ENCODE measurements at places on chromosomes 12 and 14.

DNA sequence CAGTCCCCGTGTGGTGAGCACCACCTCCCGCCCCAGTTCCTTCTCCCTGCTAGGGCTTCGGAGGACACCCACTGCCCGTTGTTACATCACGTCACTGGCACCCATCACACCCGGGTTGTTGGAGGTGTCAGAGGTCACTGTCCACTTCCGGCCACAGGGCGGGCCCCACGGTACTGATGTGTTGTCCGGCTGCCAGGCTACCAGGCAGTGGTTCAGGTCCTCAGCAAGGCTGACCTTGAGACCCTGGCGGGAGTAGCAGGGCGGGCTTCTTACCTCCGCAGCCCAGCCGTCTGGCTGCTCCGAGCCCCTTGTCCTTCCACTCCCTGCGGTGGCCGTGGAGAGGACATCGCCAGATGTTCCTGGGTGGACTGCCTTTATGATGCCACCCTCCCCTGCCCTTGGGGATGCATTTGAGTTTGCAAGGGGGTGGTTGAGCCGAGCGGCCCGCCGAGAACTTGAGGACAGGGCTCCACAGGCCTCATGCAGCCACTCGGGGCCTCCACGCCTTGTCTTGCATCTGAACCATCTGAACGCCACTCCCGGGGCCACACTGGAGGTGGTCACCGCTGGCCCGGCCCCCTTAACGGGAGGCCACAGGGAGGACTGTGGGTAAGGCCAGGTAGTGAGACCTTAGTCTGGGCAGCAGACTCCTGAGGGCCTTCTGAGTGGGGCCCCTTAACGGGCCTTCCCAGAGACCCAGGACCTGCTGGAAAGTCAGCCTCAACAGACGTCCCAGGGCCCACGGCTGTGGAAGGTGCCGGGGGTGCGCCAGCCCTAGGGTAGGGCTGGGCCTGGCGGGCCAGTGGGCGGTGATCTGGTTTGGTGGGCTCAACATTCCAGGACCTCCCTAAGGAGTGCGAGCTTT, 27.1 kb upstream of the PLD4 start:
- DNase-seq, result peak; percentile 14

DNA sequence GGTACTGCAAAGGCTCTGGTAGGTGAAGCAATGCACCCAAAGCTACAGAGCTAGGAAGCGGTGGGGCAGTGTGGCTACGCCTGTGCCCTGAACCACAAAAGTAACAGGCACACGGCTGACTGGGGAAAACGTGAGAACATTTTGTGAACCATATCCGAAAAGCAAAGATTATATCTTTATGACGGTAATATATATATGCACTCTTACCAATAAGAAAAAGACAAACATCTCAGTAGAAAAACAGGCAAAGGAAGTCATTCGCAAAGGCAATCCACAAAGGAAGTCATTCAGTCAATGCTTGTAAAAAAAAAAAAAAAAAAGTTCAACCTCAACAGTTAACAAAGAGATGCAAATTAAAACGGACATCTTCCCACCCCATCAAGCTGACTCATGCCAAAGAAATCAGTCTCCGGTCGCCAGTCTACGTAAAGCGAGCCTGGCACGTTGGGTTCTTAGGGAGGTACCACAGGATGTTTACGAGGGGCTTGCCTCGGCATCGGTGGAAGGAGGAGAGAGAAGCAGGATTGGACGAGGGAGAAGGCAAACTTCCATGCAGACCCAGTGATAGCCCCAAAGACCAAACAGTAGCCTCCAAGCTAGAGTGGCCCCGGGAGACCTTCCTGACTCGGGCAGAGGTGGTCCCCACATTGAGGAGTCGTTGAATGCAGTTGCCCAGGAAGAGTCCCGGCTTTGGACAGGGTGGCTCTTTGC, 39.4 kb upstream of the PPP2R5C start:
- DNase-seq, result peak; percentile 55

- peak; percentile 10 for DNase-seq
Observed at GRCh38 chr14:64720131-64720576, 15.9 kb downstream of the PLEKHG3 start.

DNA sequence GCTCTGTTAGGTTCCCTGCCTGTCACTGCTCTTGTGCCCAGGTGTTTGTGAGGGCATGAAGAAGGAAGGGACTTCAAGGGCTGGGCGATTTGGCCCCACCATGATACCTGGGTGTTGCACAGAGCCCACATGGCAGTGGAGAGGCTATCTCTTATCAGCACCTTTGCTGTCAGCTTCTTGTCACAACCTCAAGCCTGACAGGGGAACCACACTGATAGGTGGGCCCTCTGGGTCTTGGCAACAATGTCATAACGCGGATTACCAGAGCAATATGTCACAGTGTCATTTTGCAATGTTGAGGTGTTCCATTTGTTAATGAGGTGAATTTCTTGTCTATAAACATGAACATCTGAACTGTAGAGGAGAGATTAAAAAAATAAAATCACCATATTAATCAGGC, 22.9 kb upstream of the CACNA1C start:
- DNase-seq, result no peak

DNA sequence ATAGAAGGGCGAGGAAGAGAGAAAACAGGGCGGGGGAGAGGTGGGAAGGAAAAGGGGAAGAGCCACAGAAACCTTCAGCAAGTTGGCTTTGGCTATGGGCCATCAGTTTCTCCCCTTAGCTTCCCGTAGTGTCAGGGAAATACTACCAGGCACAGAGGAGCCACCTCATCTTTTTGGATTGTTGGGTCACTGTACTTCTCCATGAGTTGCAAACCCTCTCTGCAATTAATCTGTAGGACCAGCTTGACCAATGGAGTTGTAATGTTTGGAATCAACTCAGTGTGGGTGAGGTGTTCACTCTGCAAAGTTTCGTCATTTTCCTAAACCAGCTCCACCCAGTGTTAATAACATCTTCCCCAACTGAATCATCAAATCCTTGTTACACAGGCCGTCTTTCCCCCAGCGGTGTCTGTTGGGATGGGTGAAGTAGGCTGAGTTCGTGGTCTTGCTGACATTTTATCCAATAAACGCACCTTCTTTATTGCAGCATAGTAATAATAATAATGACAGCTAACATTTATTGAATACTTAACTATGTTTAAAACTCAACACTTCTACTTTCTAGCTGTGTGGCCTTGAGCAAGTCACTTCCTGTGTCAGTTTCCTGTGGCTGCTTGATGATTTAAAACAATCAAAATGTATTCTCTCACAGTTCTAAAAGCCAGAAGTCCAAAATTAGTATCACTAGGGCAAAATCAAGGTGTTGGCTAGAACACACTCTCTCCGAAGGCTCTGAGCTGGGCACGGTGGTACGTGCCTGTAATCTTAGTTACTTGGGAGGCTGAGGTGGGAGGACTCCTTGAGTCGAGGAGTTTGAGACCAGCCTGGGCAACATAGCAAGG, 8.1 kb upstream of the GLTP start:
- no peak for DNase-seq

DNA sequence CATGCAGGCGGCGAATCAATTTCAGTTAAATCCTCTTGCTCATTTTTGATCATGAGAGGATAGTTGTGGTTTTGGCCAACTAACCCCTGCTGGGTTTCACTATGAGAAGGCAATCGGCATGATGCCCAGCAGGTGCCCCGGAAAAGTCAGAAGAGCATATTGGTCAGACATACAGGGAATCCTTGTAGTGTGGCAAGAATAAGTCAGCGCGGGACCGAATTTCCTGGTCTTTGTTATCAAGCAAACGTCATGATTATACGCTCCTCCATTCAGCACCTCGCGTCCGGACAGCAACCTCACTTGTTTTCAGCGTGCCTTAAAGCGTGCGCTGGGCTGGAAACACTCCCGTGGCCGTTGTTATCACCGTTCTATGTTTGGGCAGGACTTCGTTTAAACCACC, 1.8 kb downstream of the TBC1D30 start:
- peak; percentile 35 for DNase-seq

GRCh38 chr12:52651726-52652261, at the start of gene KRT2:
KRT2 (minus strand) TSS chr12:52652211; CDS start chr12:52652142, 69 bp downstream.
- no peak for DNase-seq

- DNase-seq, result no peak
Observed at GRCh38 chr14:92733007-92733406, 15.4 kb downstream of the LGMN start.

GRCh38 chr12:27743601-27744000, 33.0 kb downstream of the MRPS35 start:
- DNase-seq, result no peak

DNA sequence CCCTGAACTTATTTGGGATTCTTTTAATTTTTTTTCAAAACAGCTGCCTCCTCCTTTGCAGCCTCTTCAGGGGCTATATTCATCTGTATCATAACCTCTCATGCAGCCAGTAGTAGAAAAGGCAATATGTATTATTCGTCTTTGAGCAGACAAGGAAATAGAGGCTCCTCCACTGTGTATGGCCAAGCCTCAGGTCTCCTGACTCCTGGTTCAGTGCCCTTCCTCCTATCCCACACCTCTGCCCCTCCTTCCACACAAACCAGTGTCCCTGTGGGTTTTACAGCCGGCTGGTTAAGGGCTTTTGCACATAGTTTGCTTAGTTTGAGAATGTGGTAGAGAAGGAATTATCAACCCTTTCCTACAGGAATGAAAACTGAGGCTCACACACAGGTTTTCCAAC, 8.8 kb upstream of the ACVRL1 start:
- DNase-seq, result no peak

GRCh38 chr12:48824112-48824511, 5.8 kb downstream of the CACNB3 start:
- no peak for DNase-seq

GRCh38 chr12:67789266-67789665, 140.7 kb downstream of the DYRK2 start:
- DNase-seq, result no peak

DNA sequence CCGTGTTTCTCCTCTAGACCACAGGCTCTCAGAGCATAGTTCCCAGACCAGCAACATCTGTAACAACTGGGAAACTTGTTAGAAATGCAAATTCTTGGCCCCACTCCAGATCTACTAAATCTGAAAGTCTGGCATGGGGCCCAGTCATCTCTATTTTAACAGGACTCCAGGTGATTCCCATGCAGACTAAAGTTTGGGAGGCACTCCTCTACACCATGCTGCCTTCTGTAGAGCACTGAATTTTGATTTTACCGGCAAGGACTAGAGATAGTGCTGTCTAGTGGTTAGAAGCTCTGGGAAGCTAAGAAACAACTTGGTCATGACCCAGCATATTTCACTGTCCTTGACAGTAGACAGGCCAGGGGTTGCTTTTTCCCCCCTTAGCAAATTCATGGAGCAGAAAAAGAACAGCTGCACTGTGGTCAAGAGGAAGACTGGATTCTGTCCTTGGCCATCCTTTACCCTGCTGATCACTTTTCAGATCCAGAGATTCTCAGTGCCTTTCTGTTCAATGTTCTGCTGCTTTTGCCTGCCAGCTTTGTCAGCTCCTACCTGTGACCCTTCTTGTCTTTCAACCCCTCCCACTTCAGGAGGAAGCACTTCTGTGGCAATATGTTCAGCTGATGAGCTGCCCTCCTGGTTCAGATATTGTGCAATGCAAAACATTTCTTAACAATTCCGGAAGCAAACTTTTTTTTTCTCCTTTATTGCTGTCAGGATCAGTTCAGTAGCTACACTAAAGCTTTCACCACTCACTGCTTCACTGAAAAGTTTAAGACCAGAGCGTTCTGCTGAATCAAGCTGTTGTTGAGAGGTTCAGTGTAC, 133.8 kb upstream of the NUDT4 start:
- DNase-seq, result peak; percentile 25

DNA sequence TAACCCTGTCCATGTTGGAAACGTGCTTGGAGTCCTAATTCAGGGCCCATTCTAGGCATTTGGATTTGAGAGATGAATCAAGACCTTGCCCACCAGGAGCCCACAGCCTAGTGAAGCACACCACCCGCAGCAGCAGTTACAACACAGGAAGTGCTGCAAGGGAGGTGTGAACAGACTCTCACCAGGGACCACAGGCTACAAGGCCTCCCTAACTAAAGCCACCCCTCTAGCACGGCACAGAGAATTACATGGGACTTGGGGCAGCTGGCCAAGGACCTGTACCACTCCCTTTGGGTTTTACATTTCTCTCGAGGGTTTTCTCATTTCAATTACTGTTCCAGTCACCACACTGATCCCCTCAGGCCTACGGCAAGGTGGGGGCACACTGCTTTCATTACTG, 49.5 kb upstream of the FOXN3 start:
- DNase-seq, result no peak

- DNase-seq, result no peak
Observed at GRCh38 chr12:52649066-52649465, 2.9 kb downstream of the KRT2 start.

DNA sequence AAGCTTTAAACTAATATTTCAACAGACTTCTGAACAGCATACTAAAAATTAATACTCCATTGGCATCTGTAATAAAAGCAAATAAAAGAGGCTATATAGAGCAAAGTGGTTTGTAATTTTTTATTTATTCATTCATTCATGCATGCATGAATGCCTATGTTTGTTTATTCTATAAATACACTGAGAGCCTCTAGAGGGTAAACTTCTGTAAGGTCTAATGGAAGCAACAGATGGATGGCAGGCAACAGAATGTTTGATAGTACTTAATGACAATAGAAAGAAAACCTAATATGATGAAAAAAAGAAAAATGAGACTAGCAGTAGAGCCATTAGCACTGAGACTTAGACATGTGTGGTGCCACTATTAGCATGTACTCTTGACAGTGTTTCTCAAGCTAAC, 253.1 kb downstream of the CCDC91 start:
- DNase-seq, result no peak

GRCh38 chr14:79986251-79986650, 225.1 kb downstream of the DIO2 start:
- no peak for DNase-seq

- no peak for DNase-seq
Observed at GRCh38 chr14:78170203-78170602, at the start of gene NRXN3. NRXN3 (plus strand) TSS chr14:78170373; CDS start chr14:78243094, 72,721 bp downstream.

DNA sequence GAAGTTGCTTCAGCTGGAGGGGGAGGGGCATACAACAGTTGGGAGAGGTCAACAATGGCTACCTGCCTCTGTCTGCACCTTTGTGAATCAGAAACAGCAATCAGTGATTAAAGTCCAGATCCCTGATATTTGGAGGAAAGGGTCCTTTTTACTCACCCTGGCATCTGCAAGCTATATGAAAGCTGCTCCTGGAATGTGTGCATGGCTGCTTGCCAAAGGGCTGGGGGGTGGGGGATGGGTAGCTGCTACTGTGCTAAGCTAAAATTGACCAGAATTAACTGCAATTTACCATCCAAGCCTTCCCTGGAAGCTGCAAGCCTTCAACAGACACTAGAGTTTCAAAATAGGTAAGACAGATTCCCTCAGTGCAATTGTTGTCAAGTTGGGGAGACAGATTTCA, 13.5 kb upstream of the GTF2A1 start:
- no peak for DNase-seq

GRCh38 chr12:104910196-104910840, 47.8 kb downstream of the SLC41A2 start:
- no peak for DNase-seq

- peak; percentile 87 for DNase-seq
Observed at GRCh38 chr12:26126340-26127284, 1.8 kb upstream of the BHLHE41 start.

DNA sequence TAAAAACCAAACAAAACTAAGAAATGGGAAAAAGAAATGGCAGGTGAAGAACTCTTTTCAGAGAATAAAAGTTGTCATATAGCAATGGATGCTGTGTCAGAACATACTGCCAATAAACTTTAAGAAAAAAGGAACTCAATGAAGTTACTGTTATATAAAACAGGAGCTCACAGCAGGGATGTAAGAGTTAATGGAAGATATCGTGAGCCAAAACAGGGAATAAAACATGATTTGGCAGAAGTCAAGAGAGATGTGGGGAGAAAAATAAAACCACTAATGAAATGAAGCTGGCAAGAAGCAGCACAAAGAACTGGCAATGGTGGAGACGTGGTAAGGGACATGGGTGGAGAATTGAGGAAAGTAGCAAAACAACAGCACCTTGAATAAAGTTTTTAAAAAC, 61.0 kb downstream of the TAOK3 start:
- DNase-seq, result no peak

- DNase-seq, result no peak
Observed at GRCh38 chr14:75539561-75540478, 17.6 kb downstream of the BATF start.

Data from uterus (tissue), 4 donors.